Right ventricle myocardium superior (tissue), 1 donor: ENCODE measurements at places on chromosomes 4 and X.
A peak's percentile ranks its signal among the peaks of the same experiment; 100 is the strongest.

DNA sequence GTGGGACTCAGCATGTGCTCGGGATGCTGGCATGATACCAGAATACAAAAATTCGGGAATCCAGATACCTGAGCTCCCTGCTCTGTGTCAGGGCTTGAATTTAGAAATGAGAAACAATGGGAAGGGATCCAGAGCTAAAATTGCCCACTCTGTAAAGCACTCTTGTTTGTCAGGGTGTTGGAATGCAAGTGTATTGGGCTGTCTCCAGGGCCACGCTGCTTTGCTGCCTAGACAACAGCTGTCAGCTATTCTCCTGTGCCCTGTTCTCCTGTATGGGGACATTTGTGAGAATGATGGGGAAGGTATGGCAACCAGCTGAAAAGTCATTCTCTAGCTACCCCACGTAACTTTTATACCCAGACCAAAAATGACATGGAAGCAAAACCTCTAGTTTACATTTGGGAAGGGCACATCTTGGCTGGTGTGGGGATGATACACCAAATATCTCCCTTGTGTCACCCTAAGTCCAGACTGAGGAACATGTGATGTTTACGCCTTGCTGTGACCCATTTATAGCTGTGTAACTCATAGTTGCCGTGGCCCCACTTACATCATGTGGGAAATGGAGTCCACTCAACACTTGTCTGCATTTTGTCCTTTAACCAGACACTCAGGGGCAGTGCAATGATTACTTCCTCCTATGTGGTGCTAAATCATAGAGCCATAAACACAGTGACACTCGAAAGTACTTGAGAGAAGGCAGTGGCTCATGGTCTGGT lies 46.6 kb downstream of the SMPX start:
- peak; percentile 46 for DNase-seq

DNA sequence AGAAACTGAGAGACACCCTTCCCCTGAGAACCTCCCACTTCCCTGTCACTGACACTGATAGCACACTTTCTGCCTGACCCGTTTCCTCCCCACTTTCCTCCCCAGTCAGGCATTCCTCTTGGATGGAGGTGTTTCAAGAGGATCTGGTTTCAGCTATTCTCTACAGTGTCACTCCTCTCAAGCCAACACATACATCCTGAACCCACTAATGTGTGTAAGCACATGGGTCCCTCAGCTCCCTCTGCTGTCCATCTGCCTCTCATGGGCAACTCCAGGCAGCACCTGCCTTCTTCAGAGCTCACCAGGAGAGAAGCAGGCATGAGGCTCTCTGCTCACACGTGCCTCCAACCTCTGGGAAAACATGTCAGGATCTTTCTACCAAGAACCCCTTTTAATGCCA lies 207.6 kb downstream of the NAF1 start:
- no peak for DNase-seq

GRCh38 chrX:25600776-25601175 lies 537.4 kb upstream of the MAGEB18 start:
- DNase-seq = no peak

GRCh38 chrX:96405842-96406241 lies 278.8 kb upstream of the DIAPH2 start:
- no peak for DNase-seq

GRCh38 chr4:42339935-42340406 lies 57.3 kb upstream of the SHISA3 start:
- DNase-seq = peak; percentile 76

DNA sequence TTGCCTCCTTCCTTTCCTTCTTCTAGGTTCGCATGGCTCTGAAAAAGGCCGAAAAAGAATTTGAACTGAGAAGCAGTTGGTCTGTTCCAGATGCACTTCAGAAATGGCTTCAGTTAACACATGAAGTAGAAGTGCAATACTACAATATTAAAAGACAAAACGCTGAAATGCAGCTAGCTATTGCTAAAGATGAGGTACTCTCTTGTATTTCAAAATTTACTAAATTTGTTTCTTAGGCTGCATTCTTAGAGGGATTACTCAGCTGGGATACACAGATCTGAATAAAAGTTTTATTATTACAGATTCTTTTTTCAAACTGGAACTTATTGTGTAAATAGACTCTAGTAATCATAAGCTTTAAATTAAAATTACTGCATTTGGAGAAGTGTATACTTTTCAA lies 146.9 kb downstream of the STIM2 start:
- DNase-seq = no peak

- DNase-seq = peak; percentile 36
Observed at GRCh38 chr4:80365928-80366327, 30.4 kb downstream of the CFAP299 start.

GRCh38 chrX:47902161-47902560 lies 65.5 kb downstream of the ZNF81 start:
- no peak for DNase-seq

GRCh38 chrX:8849458-8849857 lies 48.3 kb upstream of the FAM9A start:
- DNase-seq = no peak

DNA sequence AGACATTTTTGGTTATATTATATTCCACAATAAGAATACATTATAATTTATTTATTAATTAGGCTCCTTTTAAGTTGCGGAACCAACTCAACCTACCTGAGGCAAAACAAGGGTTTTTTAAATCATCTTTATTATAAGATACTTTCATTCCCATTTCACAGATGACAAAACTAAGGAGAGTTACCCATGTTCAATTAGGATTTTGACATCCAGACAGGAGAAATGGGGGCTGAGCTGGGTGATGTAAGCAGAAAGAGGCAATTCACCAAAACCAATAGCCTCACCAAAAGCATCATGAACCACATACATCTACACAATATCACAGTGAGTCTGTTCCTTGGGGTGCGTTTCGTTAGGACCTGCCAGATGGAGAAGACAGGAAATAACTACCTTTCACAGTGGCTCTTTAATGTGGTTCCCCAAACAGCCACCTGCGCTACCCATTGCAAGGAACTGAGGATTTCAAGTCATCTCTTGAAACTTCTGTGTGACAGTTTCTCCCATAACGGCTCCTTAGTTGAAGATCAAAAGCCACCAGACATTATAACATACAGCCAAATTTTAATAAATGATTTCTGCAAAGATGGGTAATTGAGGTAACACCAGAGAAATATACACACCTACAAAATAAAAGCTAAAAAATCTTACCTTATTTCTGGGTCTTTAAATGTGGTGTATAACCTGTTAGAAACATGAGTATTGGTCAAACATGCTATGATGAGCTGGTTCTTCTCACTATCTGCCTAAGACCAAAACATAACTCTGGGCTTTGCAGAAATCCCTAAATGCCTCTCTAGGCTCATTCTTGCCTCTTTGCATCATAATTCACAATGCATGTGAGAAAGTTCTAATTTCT lies 190.6 kb upstream of the LEF1 start:
- DNase-seq = no peak

DNA sequence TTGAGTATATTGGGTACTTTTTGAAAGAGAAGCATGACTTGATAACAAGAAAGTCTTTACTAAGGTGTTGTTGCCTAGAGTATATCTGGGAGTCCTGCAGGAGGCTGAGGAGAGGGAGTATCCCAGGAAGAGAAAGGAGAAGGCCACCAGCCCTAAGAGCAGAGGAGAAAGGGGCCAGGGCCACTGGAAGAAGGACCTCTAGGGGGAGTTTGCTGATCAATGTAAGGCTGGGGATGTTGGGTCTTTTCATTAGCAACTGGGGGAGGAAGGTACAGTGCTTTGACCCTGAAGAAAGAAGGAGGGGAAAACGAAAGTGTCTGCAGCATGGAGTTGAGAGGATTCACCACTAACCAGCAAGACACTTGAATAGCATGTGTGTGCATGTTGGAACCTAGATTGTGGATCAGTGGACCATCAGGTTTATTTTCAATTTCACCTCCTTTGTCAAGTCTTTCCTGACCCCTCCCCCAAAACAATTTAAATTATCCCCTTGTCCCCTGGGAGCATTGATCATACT lies 4.5 kb downstream of the SMIM9 start:
- no peak for DNase-seq

DNA sequence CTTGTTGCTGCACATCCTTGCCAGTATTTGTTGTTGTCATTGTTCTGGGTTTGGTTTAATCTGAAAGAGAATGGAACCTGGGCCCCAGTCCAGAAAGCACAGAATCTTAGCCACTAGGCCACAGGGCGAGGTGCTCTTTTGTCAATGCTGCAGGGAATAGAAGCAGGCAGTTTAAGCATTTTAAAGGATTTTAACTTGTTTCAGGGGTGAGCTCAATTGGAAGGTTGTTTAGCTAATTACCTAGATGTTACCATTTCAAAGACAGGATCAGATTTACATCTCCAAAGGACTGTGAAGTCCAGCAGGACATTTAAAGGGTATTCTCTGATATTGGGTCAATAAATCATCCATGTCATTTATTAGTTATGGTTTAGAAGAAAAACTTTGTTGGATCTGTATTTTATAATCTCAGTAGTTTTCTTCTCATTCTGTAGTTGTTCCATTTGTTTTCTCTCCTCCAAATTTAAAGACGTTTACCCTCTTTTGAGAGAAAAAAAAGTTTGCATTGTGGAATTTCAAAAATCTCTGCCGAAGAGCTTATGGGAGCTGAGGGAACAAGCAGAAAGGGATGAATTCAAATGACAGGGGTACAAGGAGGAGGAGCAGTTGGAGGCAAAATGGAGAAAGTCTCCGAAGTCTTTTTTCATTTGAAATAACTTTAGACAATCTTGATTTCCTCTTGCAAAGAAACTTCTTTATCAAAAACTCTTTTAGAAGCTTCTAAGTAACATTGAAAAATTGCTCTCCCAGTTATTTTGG lies 57.5 kb upstream of the FAM47C start:
- DNase-seq = no peak

DNA sequence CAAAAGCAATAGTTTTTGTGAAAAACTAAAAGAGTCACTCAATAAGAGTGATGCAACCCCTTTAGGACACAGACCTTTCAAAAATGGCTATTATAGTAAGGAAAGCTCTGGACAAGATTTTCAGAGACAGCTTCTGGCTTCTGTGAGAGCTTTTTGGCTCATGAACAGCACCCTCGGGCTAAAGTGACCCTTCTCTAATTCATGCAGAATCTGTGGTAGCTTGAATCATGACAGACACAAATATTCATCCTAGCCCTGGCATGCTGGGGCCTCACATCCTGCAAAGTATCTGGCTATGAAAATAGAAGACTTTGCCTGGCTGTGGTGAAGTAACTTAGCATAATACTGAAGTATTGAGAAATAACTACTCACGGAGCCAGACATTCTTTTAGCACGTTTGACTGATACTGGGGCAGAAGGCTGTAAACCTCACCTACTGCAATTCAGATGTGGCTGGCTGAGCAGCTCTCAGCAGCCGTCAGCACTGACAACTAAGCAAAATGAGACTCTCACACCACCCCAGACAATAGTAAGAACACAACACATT lies 327.3 kb downstream of the MAPK10 start:
- peak; percentile 47 for DNase-seq

DNA sequence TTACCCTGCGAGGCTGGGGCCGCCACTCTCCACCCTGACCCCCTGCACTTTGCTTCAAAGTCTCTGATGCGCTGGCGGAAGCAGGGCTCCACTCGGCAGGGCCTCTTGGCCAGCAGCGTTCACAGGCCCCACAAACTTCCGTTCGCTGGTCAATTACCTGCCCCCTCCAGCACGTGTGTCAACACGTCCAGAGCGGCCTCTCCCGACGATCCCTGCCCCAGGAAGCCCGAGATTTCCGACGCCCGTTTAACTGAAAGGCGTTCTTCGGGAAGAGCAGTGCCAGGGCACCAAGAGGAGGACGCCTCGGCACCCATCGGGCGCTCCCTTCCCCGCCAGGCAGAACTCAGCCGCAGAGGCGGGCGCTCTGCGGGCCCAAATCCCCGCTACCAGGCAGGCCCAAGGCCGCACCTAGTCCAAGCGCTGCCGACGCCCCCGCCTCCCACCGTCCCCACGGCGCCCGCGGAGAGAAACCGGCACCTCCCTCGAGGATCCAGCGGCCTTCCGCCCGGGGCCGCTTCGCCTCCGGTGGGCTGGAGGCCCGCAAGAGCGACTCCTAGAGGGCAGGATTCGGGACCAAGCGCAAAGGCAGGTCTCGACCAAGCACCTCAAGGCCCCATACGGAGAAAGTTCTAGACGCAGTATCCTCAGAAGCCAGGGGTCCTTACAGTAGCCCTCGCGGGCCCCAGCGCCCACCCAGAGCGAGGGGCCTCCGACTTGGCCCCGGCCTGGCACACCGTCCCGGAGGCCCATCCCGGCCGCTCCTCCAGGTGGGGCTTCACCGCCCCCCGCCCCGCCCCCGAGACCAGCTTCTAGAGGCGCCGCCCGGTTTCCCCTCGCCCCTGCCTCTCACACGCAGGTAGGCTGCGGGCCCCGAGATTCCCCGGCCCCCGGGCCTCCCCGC lies 586 bp downstream of the BCAP31 start:
- DNase-seq = no peak

DNA sequence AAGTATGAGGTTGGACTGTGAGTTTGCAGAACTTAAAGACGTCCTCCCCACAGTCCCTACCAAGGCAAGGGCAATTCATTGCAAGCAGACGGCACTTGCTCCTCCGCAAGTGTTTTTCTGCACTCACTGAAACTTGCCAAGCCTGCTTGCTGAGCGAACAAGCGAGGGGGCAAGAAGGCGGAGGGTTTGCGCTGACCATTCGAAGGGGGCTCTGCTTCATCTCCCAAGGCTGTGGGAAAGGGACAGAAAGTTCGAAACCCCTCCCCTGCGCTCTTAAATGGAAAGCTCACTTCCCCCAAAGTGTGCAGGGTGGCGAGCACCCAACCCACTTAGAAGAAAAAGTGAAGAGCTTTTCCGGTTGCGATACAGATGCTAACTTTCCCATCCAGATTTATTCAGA lies 1.4 kb downstream of the MID1 start:
- DNase-seq = no peak

- no peak for DNase-seq
Observed at GRCh38 chr4:105741548-105741947, 33.0 kb downstream of the GSTCD start.

DNA sequence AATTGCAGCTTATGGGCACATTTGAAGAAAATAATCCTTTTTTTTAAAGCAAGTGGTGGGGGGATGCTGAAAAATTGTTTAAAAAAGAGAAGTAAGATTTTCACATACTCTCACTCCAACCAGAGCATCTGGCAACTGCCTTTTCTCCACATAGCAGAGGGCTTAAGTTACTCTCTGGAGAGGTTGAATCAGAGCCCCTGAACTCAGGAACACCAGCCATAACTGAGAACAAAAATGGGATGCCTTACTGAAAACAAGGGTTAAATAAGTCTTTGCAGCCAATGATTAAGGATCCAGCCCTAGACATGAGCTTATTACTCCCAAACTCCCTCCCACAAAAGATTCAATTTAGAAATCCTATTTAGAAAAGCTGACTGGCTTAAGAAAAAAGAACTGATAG lies 27.5 kb downstream of the CASK start:
- DNase-seq = no peak

- DNase-seq = no peak
Observed at GRCh38 chr4:117983541-117984365, 50.5 kb upstream of the NDST3 start.

GRCh38 chrX:98956014-98956413 lies 1454.1 kb downstream of the PCDH19 start:
- DNase-seq = no peak

DNA sequence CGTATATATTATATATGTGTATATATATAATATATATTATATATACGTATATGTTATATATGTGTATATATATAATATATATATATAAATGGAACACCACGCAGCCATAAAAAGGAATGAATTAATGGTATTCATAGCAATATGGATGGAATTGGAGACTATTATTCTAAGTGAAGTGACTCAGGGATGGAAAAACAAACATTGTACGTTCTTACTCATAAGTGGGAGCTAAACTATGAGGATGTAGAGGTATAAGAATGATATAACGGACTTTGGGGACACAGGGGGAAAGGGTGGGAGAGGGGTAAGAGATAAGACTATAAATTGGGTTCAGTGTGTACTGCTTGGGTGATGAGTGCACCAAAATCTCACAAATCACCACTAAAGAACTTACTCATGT lies 1388.9 kb downstream of the C4orf33 start:
- DNase-seq = no peak
